ENCODE measurements at places on chromosomes 4 and X.

DNA sequence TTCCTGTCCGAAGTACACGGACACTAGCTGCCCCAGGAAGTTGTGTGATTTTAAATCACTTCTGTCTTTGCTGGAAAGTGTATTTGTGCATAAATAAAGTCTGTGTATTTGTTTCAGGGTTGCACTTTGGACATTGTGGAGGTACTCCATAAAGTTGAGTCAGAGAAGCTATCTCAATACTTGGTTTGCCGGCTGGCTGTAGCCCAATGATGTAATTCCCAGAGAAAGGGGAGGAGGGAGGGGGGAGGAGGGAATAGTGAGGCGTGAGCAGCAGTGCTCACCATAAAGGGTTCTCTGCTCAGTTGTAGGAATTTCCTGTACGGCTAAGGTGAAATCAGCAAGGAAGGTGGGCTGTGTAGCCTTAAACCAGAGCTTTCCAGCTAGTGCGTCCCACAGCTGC lies 7.5 kb downstream of the APEX2 start:
- peak; percentile 65 for DNase-seq

DNA sequence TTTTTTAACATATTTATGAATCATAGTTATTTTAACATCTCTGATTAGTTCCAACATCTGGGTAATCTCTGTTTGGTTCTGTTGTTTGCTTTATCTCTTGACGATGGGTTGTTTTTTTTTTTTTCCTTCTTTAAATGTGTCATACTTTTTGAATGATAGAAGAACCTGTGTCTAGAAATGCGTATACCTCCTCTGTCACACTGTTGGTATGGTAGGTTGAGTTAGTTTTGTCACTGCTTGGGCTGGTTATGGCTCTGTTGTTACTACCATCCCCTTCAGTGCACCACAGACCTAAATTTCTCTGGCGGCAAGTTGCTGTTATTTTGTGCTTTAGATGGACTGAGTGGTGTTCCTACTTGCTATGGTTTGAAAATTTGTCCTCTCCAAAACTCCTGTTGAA lies 16.8 kb downstream of the STIM2 start:
- DNase-seq = no peak

DNA sequence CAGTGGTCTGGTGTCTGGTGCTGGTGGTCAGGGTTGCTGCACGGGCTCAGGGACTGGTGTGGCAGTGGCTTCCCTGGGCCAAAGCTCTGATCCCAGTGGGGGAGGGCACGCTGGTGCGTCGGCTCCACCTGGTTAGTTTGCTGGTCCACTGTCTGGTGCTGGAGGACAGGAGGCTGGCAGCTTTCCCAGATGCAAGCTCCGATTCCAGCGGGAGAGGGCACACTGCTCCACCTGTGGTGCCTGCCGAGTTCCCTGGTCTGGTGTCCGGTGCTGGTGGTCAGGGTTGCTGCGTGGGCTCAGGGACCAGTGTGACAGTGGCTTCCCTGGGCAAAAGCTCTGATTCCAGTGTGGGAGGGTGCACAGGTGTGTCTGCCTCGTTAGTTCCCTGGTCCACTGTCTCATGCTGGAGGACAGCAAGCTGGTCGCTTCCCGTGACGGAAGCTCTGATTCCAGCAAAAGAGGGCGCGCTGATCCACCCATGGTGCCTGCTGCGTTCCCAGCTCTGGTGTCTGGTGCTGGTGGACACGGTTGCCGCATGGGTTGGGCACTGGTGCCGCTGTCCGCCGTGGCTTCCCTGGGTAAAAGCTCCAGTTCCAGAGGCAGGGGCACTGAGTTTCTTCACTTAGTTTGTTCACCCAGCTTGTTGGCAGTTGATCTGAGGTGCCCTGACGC lies 5.8 kb downstream of the VMA21 start:
- DNase-seq = no peak

DNA sequence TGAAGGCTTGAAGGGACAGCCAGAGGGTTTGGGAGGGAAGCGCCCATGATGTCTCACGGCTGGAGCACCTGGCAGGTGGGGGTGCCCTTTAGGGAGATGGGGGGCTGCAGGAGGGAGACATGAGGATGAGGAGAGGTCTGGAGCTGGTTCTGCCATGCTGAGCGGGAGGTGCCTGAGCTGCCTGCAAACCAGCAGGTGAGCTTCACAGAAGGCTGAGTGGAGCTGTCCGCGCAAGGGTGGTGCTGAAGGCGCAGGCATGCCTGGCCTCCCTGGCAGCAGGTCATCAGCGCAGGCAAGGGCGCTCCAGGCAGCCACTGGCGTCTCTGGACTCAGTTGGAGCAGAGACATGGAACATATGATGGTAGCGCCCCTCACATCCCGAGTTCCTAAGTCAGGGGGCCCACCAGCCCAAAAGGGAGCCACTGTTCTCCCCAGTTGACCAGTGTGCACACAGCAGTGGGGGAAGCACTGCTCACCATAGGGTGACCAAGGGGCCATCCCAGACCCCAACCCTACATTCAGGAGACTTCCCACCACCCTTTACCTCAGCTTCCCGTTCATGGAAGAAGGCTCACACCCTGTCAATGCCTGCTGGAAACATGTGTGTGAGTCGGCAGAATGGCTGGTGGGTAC lies 25.8 kb downstream of the ADRA2C start:
- no peak for DNase-seq

GRCh38 chrX:38891641-38892413 lies 90.6 kb downstream of the MID1IP1 start:
- peak; percentile 32 for DNase-seq

DNA sequence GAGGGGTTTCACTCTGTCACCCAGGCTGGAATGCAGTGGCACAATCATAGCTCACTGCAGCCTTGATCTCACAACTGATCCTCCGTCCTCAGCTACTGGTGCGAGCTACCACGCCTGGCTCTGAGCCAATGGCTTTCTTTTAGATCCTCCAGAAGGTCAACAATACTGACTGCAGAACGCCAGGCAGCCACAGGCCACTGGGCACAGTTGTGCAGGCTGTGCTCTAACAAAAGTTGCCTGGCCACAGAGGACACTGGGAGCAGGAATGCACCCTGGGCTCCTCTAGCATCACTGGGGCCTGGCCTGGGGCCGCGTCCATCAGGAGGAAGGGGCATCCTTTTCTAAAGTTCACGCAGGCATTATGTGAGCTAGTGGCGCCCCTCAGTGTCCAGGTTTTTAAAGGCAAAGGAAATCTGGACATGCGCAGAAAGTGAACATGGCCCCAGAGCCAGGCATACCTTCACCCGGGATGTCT lies 14.9 kb upstream of the PORCN start:
- peak; percentile 58 for DNase-seq

GRCh38 chr4:18390655-18391353 lies 369.2 kb upstream of the LCORL start:
- no peak for DNase-seq

DNA sequence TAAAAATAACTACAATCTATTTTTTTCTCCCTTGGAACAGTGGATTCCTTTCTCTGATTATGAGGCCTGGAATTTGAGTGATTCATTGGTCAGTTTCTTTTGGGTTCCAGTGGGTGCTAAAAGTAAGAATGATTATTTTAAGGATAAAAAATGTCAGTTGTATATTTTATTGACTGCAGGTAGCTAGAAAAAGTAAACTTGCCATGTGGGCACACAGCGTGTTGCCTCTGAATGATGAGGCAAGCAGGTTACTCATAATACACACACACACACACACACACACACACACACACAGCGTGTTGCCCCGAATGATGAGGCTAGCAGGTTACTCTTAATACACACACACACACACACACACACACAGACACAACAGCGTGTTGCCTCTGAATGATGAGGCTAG lies 13.8 kb downstream of the GALNT7 start:
- peak; percentile 85 for DNase-seq

DNA sequence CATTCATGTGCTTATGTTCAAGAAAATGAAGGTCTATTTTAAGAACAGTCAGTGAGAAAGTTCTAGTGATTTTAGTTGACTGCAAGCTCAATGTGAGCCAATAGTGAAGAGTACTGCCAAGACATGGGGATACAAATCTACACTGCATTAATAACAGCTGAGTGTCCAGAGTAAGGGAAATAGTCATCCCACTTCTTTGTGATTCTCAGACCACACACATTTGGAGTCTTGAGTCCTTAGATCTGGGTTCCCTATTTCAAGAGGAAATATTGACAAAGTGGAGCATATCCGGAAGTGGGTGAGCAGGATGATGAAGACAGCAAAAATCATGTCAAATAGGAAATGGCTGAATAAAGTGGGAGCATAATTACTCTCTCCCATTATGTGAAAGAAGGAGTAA lies 171.1 kb downstream of the LARP7 start:
- DNase-seq = peak; percentile 8

DNA sequence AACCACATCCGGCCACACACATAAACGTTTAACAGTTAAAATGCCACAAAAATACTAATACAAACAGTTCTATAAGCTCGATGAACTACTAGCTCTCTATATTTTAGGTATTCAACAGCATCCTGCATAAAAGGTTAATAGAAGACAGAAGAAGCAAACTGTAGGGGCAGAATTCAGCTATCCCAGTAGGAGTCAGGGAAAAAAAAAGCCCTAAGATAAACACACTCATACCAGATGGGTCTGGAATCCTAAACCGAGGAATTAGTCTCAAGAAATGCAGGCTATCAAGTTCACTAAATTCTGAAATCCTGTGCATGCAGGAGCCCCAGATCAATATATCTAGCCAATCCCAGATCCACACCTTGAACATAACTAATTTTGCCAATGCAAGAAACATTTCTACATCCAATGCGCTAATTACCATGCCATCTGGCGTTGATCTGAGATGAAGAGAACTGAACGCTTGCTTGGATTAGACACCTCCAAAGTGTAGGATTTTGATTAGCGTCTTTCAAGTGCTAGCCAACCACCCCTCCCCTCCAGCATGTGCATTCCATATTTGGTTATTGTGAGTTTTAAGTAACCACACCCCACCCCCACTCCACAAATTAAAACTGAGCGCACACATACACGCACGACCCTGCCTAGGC lies 512.2 kb upstream of the INTU start:
- no peak for DNase-seq

DNA sequence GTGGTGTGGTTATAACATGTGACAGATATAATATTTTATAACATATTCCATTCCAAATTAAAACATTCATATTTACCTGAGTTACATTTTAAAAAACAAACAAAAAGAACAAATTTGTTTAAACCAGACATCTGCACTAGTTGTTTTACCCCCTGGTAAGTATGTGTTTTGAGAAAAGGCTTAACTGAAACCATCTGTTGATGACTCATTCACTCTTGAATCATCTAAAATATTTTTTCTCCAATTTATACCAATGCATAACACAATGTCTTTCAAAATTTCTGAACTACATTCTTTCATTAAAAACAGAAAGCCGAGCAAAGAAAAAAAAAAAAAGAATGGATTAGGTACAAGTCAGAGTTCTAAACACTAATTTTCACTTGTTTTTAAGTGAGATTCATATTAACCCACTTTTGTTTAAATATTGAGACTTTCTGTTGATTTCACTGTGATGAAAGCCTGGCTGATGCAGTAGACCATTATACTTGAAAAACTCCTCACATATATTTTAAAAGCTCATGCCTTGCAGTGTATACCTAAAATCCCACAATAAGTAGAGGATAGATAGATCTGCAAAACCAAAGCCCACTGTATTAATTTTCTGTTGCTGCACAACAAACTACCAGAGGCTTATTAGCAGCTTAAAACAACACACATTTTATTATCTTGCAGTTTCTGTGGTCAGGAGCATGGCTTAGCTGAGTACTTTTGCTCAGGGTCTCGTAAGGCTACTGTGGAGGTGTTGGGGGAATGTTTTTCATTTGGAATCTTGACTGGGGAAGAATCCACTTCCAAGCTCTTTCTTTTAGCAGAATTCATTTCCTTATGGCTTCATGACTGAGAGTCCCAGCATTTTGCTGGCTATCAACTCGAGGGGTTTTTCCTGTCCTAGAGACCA lies 221.5 kb downstream of the PCDH18 start:
- DNase-seq = peak; percentile 94

GRCh38 chrX:23908219-23909004 lies 606 bp downstream of the CXorf58 start:
- no peak for DNase-seq

DNA sequence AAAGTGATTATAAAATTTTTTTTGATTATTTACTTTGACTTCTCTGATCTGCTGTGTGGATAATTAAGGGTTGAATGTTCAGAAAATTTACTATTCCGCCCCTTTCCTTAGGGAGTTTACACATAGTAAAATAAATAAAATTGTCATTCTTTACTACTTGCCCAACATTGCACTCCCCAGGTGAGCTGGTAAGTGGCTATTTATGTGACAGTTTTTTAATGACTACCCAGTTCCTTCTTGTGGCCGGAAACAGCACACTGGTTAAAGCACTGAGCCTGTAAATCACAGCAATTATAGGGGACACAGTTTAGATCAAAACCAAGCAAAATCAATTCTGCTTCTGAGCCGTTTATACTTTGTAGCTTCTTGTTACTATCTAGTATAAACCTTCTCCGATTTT lies 158.1 kb downstream of the FHIP1A start:
- DNase-seq = no peak

DNA sequence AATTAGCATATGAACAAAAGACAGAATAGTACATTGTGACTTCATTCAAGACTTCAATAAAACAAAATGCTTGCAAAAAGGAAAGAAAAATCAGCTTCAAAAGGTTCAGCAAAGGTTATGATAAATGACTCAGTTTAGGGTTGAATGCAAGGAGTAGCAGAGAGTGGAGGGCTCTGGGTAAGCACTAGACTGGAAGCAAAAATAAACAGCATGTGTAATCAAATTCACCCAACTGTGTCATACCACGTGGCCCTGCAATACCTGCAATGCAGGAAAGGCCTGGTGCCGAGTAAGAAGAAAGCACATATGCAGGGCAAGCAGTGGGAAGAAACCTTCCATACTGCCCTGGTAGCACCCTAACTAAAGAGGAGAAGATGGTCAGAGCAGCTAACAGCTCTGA lies 88.7 kb downstream of the ATP11C start:
- no peak for DNase-seq

GRCh38 chrX:112521676-112522075 lies 158.1 kb downstream of the LHFPL1 start:
- DNase-seq = no peak

GRCh38 chr4:5568931-5569330 lies 139.4 kb downstream of the EVC2 start:
- DNase-seq = no peak

GRCh38 chrX:24207826-24208225 lies 58.3 kb downstream of the ZFX start:
- DNase-seq = peak; percentile 18

DNA sequence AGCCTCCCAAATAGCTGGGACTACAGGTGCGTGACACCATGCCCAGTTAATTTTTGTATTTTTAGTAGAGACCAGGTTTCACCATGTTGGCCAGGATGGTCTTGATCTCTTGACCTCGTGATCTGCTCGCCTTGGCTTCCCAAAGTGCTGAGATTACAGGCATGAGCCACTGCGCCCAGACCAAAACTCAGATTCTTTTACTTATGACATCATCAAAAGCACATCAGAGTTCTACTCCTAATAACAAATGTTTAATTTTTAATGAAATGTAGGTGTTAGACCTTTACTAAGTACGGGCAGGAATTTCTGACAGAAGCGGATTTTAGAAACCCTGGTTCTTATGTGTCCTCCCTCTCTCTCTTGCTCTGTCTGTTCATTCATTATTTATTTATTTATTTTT lies 38.5 kb upstream of the ERVMER34-1 start:
- DNase-seq = no peak

- DNase-seq = no peak
Observed at GRCh38 chr4:125316401-125316790, 1.6 kb downstream of the FAT4 start.

Measured in fibroblast of mammary gland (primary cell).